ENCODE measurements at places on chromosomes 1 and 21.

DNA sequence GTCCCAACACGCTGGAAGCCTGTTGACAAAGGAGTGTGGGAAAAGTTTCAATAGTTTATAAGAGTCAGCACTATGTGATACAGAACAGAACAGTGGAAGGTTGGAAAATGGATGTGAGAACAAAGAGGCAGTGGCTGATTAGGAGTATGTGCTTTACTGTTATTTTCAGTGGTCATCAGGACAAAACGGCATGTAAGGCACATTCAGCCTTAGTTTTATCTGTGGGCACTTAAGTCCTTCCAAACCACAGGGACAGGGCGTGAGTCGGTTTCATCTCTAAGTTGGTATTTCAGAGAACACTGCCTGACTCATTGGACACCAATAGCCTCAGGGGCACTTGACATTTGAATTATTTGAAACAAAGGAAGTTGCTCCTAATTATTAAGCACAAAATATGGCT, 306.9 kb downstream of the ASTN1 start:
- no peak for DNase-seq

- no peak for DNase-seq
These were observed 3.5 kb downstream of the KISS1 start for GRCh38 chr1:204192589-204193352.

DNA sequence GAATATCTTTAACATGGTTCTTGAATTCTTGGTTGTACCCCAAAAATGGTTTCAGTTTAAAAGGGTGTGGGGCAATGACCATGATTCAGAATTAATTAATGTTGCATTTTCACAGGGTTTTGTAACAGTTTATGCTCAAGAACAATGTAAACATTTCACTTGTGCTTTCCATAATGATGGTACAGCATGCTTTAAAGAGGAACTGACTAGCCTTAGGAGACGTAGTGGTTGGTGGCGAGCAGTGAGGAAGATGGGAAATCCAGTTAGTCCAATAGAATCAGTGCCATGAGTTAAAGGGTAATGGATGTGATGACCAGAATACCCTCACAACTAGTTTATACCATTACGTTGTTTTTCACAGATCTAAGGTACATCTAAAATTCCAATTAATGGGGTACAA, 138.0 kb downstream of the HS2ST1 start:
- DNase-seq = no peak

DNA sequence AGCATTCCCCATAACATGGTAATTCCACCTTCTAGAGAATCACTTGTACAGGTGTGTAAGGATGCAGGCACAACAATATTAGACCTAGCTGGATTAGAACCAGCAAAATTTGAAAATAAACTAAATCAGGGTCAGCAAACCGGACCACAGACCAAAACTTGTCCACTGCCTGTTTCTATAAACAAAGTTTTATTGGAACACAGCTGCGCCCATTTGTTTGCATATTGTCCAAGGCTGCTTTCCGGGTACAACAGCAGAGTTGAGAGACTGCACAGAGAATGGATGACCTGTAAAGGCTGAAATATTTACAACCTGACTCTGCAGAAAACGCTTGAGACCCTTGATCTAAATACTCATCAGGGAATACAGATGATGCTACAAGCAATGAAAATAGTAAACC, 73.6 kb upstream of the SLC45A1 start:
- no peak for DNase-seq

DNA sequence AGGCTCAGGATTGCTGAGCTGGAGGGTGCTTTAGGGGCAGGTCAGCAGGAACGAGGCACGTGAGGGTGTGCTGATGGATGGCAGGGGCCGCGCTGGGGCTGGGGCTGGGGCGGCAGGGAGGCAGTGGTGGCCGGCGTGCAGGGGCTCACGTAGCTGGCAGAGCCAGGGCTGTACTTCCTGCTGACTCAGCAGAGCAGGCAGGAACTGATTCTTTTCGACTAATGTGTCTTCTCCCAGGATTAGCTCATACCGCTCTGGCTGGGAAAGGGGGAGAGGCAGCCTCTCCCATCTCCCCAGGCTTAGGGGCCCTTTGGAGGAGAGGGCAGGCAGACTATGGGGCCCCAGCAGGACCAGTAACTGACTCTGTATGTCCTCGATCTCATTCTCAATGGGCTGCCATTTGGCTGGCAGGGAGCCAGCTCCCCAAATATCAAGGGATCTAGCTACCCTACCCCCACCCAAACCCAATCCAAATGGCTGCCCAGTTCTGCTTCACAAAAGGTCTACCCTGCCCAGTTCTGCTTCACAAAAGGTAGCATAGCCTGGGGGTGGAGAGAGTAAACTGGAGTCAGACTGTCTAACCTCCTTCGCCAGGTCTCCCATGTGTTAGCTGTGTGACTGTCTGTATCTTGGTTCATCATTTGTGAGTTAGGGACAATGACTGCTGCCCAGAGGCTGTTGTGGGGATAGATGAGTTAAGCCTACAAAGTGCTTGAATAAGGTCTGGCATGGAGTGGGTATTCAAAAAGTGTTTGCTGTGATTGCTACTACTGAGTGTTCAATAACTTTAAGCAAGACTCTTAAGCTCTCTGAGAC, 100.1 kb upstream of the SLC2A1 start:
- no peak for DNase-seq

- no peak for DNase-seq
These were observed 165.9 kb downstream of the ACTL8 start for GRCh38 chr1:17920881-17921640.

DNA sequence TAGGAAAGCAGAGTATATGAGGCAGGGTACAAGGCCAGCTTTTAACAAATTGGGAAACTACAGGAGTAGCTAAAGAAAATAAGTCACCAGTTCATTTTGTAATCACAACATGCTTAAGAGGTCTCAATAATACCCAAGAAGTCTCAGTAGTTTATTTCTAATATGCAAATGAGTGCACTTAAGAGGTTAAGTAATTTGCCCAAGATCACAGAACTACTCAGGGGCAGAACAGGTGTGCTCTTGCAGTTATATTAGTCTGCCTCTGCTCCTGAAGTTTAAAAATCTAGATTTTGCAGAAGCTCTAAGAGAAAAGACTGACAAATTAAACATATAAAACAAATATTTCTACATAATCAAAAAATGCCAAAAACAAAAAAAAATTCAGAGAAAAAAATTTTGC, 6.9 kb downstream of the EPS15 start:
- DNase-seq = no peak

GRCh38 chr1:212224102-212224501, 61.1 kb upstream of the PPP2R5A start:
- no peak for DNase-seq

- no peak for DNase-seq
These were observed 189.8 kb upstream of the LYPLAL1 start for GRCh38 chr1:218983848-218984247.

GRCh38 chr1:72670902-72671301, 388.6 kb upstream of the NEGR1 start:
- no peak for DNase-seq

GRCh38 chr1:84847253-84848250, 45.5 kb downstream of the LPAR3 start:
- no peak for DNase-seq

DNA sequence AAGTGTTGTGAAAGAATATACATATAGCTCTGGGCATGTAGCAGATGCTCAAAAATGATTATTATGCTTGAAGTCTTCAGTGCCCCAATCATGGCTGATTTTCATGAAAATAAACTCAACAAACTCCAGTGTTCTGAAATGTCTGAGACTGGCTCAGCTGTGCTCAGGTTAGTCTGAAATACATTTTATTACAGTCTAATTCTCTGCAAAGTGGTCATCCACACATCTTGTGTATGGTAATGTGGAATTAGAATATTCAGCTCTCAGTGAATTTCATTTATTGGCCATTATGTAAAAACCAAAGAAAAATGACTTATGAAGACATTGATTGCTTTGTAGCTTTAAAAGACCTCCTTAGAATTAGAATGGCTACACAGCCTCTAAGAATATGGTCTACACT, 109.9 kb downstream of the DISC1 start:
- no peak for DNase-seq

GRCh38 chr1:231284441-231284840, 43.4 kb downstream of the GNPAT start:
- DNase-seq = no peak

DNA sequence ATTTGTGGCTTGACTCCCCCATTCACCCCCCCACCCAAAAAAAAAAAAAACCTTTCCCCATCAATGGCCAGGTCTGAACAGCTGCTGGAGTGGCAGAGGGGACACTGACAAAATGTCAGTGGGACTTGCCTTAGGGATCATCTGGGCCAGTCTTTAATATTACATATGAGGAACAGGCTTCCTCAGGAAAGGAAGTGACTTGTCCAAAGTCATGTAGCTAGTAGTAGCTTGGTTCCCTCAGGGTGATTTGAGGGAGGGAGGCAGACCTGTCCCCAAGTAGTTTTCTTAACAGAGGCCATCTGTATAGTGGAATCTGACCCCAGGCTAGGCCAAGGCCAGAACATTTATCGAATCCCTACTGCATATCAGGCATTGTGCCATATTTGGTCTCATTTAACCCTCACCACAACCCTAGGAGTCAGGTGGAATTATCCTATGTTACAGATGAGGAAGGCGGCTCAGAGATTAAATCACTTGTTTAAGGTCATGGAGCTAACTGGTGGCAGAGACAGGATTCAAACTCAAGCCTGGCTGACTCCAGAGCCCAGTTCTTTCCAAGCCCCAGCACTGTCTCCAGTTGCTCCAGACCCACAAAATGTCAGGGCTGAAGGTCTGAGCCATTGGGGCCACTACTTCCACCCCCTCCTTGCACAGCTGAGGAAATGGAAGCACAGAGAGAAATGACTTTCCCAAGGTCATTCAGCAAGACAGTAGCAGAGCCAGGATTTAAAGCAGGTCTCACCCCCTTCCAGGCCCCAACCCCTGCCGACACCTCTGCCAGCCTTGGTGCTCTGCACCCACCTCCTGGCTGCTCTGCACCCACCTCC, 10.4 kb downstream of the ZBTB7B start:
- no peak for DNase-seq

DNA sequence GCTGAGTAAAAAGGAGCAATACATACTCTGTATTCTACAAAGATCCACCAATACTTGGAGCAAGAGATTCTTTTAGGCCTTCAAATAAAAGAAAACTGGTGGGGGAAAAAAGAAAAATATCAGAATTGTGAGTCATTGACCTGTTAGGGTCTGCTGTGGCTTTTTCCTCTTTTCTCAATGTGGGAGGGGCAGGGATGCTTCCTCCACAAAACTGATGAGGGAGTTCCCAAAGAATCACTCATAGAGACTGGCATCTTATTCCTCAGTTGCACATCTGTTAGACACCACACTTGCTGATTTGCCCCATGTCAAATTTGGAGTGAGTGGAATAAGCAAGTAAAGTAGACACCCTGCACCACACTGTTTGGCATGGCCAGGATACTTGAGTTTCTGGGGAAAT, 16.6 kb downstream of the C1orf141 start:
- no peak for DNase-seq

Data from esophagus squamous epithelium (tissue), 5 donors.